ENCODE measurements at places on chromosomes 5 and 9.
A peak's percentile ranks its signal among the peaks of the same experiment; 100 is the strongest.

DNA sequence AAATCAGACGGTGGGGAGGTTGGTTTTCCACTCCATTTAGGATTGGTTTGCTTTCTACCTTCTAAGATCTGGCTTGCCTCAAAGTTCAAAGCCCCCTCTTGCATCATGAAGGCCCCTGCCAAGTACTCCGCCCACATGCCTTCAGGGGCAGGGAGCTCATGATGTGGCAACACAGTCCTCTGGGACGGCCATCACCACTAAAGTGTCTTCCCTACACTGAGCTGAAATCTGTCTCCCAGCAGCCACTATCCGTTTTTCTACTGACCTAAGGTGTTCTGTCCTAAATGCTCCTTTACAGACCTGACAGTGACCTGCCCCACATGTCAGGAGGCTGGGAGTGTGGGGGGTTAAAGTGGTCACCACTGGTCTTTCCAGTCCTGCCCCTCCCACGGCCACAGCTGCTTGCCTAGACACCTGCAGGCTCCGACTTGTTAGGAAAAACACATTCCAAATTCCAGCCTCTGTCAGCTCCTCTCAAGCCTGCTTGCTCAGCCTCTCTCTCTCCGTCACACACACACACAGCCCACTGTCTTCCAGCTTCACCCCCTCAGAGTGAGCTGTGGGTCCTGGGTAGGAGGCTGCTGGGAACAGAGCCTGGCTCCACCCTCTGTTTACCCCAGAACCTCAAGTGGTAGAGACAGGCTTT lies 44.9 kb downstream of the SHB start:
- DNase-seq, result peak; percentile 42
- peaks cover 81% of the 10 kb centered on the region for H3K4me1 ChIP-seq
- no peaks in the 10 kb centered on the region for H3K27me3 ChIP-seq
- H3K4me3 ChIP-seq, result no peak overlapping the region

DNA sequence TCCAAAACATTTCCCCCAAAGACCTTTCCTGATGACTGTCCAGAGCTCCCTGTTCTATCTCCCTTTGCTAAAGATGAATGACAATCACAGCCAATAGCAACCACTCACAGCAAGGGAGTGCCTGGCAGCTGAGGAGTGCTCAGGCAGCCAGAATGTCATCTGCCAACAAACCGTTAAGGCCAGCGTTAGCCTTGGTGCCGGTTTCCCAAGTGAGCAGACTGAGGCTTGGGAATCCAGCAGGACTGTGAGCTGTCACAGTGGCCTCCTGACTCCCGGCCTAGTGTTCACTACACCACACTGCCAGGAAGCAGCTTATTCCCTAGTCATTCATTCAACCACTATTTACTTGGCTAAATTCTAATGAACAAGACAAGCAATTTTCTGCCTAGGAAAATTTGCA lies 24.7 kb downstream of the STK10 start:
- H3K4me1 ChIP-seq, result no peaks in the 10 kb centered on the region
- DNase-seq, result no peak
- H3K27me3 ChIP-seq, result no peaks in the 10 kb centered on the region
- no peak overlapping the region for H3K4me3 ChIP-seq
- no peak overlapping the region for H3K27ac ChIP-seq
- no peaks in the 10 kb centered on the region for H3K36me3 ChIP-seq

DNA sequence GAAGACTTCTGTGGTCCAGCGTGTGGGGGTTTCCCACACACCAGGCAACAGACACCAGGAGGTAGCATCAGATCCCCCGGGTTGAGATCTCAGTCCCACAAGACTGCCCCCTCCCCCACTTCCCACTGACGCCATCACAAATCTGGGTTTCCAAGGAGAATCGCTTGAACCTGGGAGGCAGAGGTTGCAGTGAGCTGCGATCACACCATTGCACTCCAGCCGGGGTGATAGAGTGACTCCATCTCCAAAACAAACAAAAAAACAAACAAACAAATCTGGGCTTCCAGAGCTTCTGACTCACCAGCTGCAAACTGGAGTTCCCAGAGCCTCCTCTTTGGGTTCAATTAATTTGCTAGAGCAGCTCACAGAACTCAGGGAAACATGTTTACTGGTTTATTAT lies 4.7 kb upstream of the GBGT1 start:
- no peak overlapping the region for H3K27ac ChIP-seq
- H3K4me1 ChIP-seq, result peaks cover 8% of the 10 kb centered on the region
- no peaks in the 10 kb centered on the region for H3K36me3 ChIP-seq
- no peak for DNase-seq

- H3K4me3 ChIP-seq, result peak overlapping the region; percentile 80
- H3K27me3 ChIP-seq, result peaks cover 7% of the 10 kb centered on the region
Observed at GRCh38 chr9:22446950-22447617, 460 bp downstream of the DMRTA1 start.

- H3K36me3 ChIP-seq, result no peaks in the 10 kb centered on the region
- no peak overlapping the region for H3K4me3 ChIP-seq
- no peak for DNase-seq
- H3K27ac ChIP-seq, result no peak overlapping the region
Observed at GRCh38 chr5:52684051-52684450, 103.7 kb upstream of the ITGA1 start.

DNA sequence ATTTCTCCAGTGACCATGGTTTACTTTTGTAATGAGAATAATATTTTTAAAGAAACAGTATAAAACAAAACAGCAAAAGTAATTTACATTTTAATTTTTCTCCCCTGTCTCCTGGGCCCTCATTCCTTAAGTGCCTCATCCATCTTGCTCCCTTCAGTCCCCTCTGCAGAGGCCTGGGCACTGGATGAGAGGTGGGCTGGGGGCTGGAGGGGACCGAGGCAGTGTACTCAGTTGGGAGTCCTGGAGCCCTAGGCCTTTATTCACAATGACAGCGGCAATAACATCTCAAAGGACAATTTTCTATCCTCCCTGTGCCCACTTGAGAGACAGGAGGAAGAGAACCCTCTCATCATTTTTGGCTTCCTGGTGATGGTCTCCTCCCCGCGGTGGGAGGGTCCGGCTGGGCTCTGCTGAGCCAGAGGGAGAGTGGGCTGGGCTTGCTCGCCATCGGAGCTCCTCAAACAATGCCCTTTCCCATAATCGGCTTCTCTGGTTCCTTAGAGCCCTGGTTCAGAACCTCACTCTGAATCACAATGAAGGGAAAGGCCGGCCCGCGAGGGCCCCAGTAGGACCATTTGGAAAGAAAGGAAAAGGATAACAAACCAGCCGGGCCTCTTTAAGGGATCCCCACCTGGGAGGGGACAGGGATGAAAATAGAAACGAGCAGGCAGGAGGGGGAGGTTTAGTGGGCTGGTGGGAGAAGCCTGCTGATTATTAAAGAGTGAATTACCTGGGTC lies 9.7 kb upstream of the SMIM32 start:
- peaks cover 100% of the 10 kb centered on the region for H3K27me3 ChIP-seq
- peak; percentile 73 for DNase-seq
- H3K4me3 ChIP-seq, result peak overlapping the region; percentile 56
- H3K4me1 ChIP-seq, result peaks cover 31% of the 10 kb centered on the region
- H3K27ac ChIP-seq, result no peak overlapping the region

DNA sequence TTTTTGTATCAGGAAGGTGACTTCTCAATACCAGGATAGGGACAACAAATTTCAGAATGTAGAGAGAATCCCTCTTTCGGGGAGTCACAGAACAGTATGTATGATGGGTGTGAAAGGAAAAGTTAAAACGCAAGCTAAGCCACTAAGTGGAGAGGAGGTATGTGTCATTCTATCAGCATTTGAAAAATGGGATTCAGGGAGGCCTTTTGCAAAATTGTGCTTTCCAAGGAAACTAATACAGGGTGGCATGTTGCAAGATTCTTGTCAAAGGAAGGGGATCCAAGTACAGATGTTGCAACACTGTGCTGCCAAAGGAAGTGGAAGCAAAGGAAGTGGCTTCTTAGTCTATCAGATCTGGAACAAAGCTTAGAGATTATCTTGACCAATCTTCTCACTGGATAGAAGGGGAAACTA lies 12.6 kb upstream of the TNIP1 start:
- no peaks in the 10 kb centered on the region for H3K27me3 ChIP-seq
- H3K4me1 ChIP-seq, result peaks cover 29% of the 10 kb centered on the region
- H3K36me3 ChIP-seq, result no peaks in the 10 kb centered on the region
- no peak overlapping the region for H3K27ac ChIP-seq

GRCh38 chr9:18866121-18866831 lies 166.7 kb downstream of the SAXO1 start:
- no peak overlapping the region for H3K4me3 ChIP-seq
- H3K36me3 ChIP-seq, result no peaks in the 10 kb centered on the region
- DNase-seq, result no peak
- peaks cover 13% of the 10 kb centered on the region for H3K4me1 ChIP-seq

- no peaks in the 10 kb centered on the region for H3K27me3 ChIP-seq
- DNase-seq, result no peak
- H3K27ac ChIP-seq, result no peak overlapping the region
- no peaks in the 10 kb centered on the region for H3K36me3 ChIP-seq
- H3K4me1 ChIP-seq, result peaks cover 6% of the 10 kb centered on the region
Observed at GRCh38 chr5:110177729-110178128, 488.0 kb downstream of the MAN2A1 start.

- no peaks in the 10 kb centered on the region for H3K27me3 ChIP-seq
- H3K27ac ChIP-seq, result no peak overlapping the region
- no peak overlapping the region for H3K4me3 ChIP-seq
- H3K4me1 ChIP-seq, result peaks cover 19% of the 10 kb centered on the region
Observed at GRCh38 chr5:159759791-159760290, 156.4 kb upstream of the ADRA1B start.

- H3K27me3 ChIP-seq, result peaks cover 18% of the 10 kb centered on the region
- peak; percentile 30 for DNase-seq
- H3K36me3 ChIP-seq, result peaks cover 18% of the 10 kb centered on the region
- peaks cover 11% of the 10 kb centered on the region for H3K4me1 ChIP-seq
Observed at GRCh38 chr5:172659909-172660628, 19.0 kb downstream of the NEURL1B start.

DNA sequence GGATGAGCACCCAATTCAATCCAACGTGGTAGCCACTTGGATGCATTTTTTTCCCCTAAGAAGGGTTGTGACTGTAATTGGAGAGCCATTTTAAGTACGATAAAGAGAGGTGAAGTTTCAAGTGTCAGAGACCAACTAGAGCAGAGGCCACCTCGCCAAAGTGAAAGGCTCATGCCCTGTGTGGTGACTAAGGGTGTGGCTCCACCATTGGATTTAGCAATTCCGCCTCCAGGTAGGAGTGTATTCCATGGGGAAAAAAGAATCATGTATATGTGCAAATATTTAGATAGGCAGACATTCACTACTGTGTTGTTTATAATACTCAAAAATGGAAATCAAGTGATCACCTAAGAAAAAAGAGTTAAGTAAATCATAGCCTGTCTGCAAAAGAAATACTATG lies 53.1 kb upstream of the S1PR3 start:
- DNase-seq, result no peak
- peaks cover 7% of the 10 kb centered on the region for H3K4me1 ChIP-seq
- no peak overlapping the region for H3K27ac ChIP-seq
- peaks cover 7% of the 10 kb centered on the region for H3K27me3 ChIP-seq
- peaks cover 3% of the 10 kb centered on the region for H3K36me3 ChIP-seq

GRCh38 chr5:127040796-127041520 lies 10.6 kb upstream of the MARCHF3 start:
- H3K27ac ChIP-seq, result peak overlapping the region; percentile 79
- no peaks in the 10 kb centered on the region for H3K27me3 ChIP-seq

Data from WTC11 (cell line).